ENCODE measurements at places on chromosomes 13 and 19.

GRCh38 chr13:111302045-111302726 lies 18.3 kb upstream of the TEX29 start:
- no peak for DNase-seq

DNA sequence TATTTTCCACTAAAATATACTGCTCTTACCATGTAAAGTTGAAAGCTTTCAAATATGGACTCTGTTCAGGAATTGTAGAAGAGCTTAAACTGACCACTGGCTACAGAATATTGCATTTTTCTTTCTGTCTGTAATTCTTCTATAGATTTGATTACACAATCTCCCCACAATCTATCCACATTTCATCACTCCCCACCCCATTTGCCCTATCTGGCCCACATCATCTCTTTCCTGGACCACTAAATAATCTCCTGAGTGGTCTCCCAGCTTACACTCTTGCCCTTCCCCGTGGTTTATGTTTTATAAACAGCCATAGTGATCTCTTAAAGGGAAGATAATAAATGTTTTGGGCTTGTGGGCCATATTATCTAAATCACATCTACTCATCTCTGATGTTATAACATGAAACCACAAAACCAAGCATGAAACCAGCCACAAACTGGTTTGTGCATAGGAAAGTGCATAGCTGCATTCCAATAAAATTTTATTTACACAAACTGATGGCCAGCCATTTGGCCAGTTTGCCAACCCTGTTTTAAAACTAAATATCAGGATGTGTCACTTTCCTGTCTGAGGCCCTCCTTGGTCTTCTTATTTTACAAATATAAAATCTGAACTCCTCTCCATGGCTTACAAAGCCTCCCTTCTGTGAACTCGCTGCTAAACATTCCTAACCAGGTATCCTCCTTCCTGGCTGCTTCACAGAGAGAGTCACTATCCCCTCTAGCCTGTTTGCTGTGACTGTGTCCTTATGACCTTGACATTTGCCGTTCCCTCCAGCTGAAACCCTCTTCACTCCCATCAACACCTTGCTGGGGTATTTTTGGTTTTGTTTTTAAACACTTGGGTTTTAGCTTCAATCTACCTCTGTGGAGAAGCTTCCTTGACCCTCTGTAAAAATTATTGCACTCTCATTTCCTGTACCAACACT lies 500.9 kb downstream of the GPC6 start:
- no peak for DNase-seq

DNA sequence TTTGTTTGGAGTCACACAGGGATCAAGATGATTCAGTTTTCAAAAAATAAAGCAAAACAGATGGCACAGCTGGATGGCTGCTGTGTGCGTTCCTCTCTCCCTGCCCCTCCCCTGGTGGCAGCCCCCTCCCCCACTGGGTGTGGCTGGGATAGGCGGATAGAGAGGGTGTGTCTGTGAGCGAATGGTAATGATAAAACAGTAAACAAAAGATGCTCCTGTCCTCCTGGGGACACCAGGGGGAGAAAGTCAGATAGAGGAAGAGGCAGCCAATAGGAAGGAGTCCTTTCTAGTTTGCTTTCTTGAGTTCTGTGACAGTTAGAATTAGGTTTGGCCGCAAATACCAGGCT lies 6.5 kb downstream of the TMEM255B start:
- DNase-seq, result no peak

GRCh38 chr19:35742121-35742724 lies at the start of gene IGFLR1:
Gene IGFLR1, minus strand, starts transcription at chr19:35742452. Its CDS starts 1,272 bp downstream, at chr19:35741180.
- no peak for DNase-seq

DNA sequence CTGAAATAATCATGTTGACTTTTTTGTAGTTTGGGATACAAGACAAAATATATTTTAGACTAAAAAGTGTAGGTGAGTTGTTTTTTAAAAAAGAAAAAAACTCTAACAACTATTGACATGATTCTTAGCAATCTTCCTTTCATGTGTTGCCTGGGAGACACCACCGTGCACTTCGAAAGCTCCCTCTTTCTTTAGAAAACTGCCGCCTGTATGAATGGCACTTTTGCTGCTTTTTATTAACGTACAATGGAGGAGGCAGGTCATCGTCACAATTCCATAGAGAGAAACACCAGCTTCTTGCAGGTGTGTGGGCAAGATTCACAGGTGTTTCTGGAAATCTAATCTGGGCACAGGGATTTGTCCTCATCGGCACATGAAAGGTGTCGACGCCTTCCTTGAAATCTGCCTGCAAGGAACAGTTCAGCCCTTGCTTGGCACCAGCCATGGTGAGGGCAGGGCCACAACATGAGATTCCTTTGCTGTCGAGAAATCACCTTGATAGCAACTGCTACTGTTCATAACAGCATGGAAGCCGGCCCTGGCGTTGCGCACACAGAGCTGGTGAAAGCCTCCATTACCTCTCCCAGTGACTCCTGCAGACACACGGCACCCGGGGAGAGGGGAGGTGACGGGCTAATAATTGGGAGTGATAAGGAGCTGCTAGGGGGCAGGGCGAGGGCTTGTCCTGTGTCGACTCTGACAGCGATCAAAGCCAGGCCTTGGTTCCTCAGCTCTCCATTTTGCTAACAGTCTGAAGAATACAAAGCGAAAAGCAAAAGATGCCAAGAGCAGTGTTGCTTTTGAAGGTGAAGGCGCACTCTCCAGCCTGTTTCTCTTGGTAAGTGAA lies 66.5 kb downstream of the EFNB2 start:
- no peak for DNase-seq

GRCh38 chr13:46554951-46555350 lies 2.0 kb downstream of the LRCH1 start:
- DNase-seq, result no peak

DNA sequence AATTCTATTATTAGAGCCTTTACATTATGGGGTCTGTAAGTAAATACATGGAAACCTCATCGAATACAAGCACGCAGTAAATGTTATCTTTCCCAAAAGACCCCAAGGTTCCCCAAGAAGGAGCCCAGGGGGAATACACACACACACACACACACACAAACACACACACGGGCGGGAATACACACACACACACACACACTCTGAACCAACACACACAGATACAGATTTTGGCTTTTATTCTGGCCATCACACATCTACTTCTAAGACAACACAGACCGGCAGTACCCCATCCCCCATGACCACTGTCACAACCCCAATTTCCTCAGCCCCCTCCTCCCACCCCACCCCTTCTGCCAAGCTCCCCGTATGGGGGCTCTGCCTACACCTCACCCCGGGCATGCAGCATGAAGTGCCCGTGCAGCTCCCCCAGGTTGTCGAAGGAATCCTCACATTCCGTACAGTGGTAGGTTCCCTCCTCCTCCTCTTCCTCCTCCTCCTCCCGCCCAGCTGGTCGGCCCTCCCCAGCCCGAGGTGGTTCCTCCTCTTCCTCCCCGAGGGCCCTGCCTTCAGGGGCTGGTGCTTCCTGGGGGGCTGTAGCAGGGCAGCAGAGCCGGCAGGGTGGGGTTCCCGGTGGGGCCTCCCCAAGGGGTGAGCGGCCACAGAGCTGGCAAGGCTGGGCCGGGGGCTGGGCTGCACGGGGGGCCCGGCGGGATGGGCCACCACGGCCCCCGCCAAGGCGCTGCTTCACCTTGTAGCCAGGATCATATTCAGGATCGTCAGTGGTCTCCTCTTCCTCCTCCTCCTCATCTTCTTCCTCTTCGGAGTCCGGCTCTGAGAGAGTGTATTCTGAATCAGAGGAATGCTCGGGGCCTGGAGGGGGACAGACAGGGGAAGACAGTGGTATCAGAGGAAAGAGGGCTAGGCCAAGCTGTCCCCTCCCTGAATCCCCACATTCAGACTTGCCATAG lies 4.4 kb upstream of the SRRM5 start:
- no peak for DNase-seq

GRCh38 chr13:77185721-77186120 lies 141.2 kb downstream of the MYCBP2 start:
- no peak for DNase-seq

- no peak for DNase-seq
Measured at GRCh38 chr13:113804017-113804702, 45.1 kb downstream of the TMEM255B start.

DNA sequence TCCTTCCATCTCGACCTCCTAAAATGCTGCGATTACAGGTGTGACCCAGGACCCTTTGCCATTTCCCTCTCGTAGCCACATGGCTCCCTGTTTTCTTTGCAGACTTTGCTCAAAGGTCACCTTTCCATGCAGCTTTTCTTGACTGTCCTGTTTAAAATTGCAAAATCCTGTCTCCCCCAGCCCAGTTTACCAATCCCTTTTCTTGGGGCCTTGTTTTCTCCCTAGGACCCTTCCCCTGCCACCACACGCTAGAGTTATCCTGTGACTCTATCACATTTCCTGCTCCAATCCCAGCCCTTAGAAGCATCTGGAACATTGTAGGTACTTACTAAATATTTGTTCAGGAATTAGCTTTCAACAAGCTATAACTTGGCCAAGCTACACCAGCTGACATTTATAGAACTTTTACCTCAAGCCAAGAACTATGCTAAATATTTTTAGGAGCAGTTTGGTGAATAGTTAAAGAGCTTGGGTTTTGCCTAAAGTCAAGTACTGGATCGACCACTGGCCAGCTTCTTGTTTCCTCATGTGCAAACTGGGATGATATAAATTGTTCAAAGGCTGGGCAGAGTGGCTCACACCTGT lies 9.1 kb upstream of the SERTAD3 start:
- DNase-seq, result no peak

- no peak for DNase-seq
Measured at GRCh38 chr13:114038211-114038613, 64.3 kb upstream of the C13orf46 start.

- DNase-seq, result no peak
Measured at GRCh38 chr13:109568339-109568818, 218.0 kb downstream of the IRS2 start.

GRCh38 chr13:39804332-39805210 lies 149.1 kb downstream of the COG6 start:
- DNase-seq, result no peak

DNA sequence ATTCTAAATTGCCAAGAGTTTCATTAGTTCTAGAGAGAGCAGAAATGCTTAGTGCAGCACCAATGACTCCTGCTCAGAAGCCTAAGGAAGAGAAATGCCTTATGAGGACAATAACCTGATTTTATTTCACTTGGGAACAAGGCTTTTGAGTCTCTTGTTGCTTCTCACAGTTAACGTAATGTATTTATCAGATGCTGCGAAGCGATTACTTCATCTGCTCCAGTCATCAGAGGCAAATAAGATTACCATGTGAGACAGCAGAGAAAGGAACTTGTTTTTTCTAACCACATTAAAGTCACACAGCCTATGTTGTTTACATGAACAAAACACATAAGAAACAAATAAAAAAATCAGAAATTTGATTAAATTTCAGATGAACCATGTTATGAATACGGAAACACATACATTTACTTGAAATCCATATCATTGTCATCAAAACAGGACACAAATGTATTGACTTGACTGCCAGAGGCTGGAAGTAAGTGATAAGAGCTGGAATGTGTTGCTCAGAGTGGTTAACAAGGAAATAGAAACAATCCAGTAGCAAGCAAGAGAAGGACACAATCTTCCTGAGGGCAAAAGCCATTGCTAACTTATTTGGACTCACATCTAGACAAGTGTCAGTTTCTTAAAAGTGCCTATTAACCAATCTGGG lies 147.3 kb downstream of the LHFPL6 start:
- DNase-seq, result no peak

- no peak for DNase-seq
Measured at GRCh38 chr13:45564133-45564776, 51.3 kb downstream of the ERICH6B start.

DNA sequence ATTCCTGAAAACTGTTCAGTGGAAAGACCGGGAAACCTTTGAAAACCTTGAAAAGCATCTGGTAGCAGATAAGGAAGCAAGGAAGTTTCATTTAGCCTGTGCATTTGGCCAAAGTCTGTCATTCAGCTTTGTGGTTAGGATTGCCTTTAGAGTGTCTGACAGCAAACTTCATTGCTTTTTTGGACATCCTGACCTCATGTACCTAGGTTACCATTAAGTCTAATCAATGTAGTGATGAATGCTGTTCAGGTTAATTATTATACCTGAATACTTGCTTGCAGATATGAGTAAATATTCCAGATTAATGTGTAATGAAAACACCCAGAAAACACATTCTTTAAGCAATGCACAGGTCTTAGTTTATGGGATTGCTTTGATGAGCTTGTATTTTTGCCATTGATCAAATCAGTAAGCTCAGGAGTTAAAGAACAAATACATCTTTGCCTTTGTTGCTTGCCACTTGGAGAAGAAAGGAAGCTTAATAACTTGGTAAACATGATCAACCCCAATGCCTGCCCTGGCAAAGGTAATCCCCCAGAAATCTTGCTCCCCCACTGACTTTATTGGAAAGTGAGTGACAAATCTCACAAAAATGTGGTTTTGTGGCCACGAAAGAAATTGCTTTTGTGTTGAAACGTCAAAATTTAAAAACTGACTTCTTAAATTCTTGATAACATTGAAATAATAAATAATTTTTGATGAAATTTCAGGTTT lies 87.4 kb downstream of the SLC15A1 start:
- DNase-seq, result no peak

DNA sequence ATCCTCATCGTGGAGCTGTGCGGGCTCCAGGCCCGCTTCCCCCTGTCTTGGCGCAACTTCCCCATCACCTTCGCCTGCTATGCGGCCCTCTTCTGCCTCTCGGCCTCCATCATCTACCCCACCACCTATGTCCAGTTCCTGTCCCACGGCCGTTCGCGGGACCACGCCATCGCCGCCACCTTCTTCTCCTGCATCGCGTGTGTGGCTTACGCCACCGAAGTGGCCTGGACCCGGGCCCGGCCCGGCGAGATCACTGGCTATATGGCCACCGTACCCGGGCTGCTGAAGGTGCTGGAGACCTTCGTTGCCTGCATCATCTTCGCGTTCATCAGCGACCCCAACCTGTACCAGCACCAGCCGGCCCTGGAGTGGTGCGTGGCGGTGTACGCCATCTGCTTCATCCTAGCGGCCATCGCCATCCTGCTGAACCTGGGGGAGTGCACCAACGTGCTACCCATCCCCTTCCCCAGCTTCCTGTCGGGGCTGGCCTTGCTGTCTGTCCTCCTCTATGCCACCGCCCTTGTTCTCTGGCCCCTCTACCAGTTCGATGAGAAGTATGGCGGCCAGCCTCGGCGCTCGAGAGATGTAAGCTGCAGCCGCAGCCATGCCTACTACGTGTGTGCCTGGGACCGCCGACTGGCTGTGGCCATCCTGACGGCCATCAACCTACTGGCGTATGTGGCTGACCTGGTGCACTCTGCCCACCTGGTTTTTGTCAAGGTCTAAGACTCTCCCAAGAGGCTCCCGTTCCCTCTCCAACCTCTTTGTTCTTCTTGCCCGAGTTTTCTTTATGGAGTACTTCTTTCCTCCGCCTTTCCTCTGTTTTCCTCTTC lies 6.3 kb downstream of the MYADM start:
- DNase-seq, result no peak

DNA sequence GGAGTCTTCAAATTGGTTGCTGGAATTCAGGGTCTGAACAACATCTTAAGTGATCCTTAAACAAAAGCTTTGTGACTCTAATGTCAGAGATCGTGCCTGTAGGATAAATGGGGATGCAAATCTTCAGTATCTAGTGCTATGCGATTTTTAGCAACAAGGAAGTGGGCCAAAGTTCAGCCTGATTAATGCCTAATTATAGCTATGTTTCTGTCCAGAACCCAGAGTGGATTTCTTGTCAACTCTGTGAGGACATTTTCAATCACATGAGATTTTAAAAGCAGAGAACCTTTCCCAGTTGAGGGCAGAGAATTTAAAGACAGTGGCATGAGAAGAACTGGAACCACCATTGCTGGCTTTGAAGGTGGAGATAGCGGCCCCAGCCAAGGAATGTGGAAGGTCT lies 84.3 kb upstream of the PCDH9 start:
- no peak for DNase-seq

- DNase-seq, result no peak
Measured at GRCh38 chr19:2040647-2041432, 10.2 kb downstream of the MKNK2 start.

Measured in left renal cortex interstitium (tissue), 4 donors.